ENCODE measurements at places on chromosomes 7 and 10.

- DNase-seq, result peak; percentile 36
These were observed 766 bp downstream of the BAMBI start for GRCh38 chr10:28677888-28678686.

DNA sequence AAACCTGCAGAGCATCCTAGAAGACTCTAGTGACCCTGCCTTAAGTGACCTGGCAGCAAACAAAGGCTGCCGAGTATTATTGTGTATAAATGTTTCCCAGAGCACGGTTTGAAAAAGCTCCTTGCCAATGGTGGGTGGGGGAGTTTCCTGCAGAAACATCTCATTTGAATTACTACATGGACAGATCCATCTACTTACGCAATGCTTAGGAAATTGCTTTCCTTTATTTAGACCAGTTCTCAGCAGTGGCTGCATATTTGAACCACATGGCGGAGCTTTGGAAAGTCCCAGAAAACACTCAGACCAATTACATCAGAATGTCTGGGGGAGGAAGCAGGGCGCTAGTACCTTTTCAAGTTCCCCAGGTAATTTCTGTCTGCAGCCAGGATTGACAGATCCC is 560.9 kb downstream of the SDK1 start:
- DNase-seq, result no peak

- no peak for DNase-seq
These were observed 141.9 kb upstream of the RHEB start for GRCh38 chr7:151661587-151661986.

- DNase-seq, result no peak
These were observed 22.7 kb downstream of the GET4 start for GRCh38 chr7:898855-899681.

DNA sequence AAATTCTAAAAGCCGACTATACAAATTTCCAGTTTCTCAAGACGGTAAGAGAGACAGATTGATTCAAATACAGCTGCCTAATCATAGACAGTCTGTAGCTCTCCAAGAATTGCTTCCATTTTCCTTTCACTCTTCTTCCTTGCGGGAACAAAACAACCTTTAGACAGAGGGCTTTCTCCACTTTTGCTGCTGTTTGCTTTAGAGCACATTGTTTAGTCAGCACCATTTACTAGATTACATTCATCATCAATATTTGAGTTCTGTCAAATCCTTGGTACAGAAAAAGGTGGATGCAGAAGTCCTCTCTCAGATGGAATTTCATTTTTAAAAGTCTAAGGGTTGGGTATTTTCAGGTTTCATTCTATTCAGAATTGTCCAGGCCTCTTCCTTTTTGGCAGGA is 137.4 kb downstream of the CHRM2 start:
- no peak for DNase-seq

GRCh38 chr7:129923709-129924108 is 29.1 kb downstream of the UBE2H start:
- DNase-seq, result no peak

DNA sequence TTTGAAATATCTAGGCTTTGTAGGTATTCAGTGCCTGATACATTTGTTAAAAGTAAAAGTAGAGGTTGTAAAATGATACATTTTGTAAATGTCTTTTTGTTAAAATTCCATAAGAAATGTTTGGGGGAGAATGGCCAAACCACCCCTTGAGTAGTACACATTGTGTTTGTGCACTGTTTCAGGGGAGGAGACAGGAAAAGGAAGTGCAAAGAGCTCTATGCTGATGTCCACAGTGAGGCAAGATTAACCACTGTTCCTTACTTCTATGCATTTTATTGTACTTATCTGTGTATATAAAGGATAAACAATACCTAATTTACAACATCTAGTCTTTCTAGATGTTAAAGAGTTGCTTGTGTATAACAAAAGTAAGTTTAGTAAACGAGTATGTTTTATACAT is 7.4 kb upstream of the CYCS start:
- DNase-seq, result no peak

GRCh38 chr7:64965594-64965993 is 25.2 kb downstream of the ZNF117 start:
- no peak for DNase-seq

DNA sequence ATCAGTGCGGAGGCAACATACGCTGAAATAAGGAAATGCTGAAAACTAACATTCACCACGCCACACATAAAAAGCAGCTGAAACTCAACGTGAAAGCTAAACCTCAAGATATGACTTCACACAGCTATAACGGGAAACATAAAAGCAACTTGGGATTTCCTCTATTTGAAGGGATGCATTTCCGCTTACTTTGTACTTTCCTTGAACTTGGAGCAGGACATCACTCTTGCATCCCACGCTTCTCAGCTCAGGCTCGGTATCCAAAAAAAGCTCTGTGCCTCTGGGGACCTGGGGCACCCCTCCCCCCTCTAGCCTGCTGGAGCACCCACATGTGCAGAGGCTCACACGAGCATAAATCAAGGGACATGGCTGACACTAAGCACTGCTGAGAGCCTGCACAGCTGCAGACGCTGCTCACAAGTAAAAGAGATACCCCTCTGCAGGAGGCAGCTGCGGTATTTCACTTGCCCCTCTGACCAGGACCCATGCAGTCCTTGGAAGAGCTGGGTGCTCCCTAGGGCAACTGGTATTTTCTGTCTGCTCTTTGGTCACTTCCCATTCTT is 34.2 kb downstream of the PARD3 start:
- DNase-seq, result peak; percentile 8

- peak; percentile 33 for DNase-seq
These were observed 97.7 kb downstream of the BTRC start for GRCh38 chr10:101451667-101452069.

DNA sequence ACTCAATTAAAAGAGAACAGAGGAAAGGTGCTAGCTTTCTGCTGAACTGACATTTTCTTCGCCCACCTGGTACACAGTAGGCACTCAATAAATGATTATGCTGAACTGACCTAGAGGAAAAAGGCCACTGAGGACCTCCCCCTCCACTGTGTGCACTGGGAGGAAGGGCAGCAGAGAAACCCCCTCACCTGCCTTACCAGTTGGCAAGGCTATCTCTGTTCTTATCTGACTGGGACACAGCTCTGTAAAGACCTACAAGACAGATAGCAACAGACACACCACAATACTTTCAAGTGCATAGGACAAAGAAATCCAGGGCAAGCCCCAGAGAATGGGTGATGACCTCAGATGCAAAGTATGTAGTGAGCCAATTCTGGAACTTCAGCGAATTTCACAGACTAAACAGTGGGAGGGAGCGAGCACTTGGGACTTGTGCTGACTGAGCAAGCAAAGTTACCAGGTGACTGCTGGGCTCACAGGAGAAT is 30.4 kb downstream of the PDLIM1 start:
- DNase-seq, result no peak

GRCh38 chr10:17850501-17850900 is 41.4 kb downstream of the MRC1 start:
- peak; percentile 29 for DNase-seq

GRCh38 chr7:47069385-47070076 is 512.4 kb downstream of the TNS3 start:
- DNase-seq, result no peak

DNA sequence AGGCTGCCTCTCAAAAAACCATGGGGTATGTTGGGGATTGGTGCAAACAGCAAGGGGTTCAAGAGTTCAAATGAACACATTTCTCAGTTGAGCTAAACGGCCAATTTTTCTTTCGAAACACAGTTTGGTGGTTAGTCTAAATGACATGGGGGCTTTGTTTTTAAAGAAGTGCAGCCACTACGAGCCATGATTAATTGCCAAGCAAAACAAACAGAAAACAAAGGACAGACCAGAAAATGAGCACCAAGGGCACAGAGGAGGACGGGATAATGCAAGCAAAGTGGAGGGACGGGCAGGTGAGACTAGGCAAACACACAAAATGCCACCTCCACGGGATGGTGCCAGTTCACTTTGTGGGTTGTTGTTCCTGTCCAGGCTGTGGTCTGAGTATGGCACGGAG is 64.5 kb upstream of the PDLIM1 start:
- DNase-seq, result peak; percentile 7

DNA sequence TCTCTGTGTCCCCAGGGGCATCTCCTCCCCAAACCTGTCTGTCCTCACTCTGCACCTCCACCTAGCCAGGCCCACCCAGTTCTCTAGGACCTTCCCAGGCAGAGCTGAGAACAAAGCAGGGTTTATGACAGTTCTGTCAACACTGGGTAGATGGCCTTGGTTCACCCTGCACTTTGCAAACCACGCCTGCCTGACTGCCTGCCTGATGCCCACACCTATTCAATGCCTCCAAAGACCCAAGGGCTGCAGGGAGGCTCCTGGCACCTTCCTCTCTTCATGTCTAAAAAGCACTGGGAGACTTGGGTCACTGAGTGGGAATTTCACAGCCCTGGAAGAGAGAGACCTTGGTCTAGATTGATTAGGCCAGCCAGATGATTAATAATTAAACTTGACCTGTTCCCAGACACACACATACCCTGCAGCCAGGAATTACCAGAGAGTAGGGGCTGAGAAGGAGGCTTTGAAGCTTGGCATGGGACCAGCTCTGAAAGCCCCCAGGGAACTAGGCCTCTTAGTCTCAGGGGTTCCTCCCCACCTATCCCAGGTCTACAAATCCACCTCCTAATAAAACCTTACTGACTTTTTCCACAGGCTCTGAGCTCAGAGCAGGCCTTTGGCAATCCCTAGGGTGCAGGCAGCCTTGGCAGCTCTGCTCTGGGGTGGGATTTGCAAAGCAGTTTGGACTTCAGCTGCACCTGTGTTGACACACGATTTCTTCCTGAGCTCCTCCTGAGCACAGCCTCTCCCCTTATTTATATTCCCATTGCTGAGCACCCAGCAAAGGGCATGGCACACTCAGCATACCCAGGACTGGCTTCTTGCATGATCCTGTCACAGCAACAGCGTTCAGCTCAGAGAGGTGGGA is 25.7 kb upstream of the PDCD4 start:
- peak; percentile 45 for DNase-seq

GRCh38 chr10:12638103-12638502 is 288.8 kb downstream of the CAMK1D start:
- DNase-seq, result peak; percentile 74

GRCh38 chr7:356087-356486 is 66.1 kb downstream of the FOXL3 start:
- DNase-seq, result no peak

DNA sequence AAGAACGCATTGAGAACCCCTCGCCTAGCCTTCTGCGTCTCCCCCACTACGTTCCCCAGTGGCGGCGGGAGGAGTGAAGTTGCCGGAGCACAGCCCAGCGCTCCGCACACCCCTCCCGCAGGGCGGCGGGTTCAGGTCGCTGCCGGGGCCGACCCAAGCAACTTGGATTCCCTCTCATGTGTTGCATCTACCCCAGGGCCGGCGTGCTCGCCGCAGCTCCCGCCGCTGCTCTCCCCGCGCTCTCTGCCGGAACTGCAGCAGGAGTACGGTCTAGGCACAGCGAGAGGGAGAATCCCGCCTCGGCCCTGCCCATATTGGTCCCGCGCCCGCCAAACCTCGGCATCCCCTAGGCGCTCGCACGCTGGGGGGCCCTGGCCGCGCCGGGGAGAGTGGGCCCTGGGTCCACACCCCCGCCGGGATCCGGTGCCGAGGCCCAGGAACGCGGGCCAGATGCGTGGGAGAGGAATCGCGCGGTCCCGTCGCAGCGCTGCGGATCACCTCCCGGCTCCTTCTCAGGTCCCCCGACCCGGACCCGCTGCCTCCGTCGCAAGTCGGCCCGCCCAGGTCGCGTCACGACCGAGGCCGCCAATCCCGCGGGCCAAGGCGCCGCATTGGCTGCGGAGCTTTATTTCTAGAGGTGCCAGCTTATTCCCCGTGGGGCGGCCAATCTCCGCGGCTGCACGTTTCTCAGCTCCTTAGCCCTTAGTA is 648 bp upstream of the TMEM243 start:
- DNase-seq, result peak; percentile 85

DNA sequence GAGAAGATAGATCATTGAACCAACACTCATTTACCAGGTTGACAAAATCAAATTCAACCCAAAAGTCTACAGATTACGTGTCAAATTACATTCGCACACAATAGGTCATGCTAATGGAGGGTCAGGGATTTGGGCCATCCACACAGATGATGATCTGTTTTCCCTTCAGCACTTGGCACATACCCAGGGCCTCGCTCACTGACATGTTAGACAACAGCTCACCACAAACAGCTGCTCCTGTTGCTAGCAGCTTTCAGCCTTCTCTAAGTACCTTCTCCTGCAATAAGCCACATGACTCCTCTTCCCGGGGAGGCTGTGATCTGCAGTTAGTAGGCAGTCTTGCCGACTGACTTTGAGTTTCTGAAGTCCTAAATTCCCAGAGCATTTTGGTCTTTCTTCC is 18.4 kb downstream of the NKX2-3 start:
- peak; percentile 87 for DNase-seq

DNA sequence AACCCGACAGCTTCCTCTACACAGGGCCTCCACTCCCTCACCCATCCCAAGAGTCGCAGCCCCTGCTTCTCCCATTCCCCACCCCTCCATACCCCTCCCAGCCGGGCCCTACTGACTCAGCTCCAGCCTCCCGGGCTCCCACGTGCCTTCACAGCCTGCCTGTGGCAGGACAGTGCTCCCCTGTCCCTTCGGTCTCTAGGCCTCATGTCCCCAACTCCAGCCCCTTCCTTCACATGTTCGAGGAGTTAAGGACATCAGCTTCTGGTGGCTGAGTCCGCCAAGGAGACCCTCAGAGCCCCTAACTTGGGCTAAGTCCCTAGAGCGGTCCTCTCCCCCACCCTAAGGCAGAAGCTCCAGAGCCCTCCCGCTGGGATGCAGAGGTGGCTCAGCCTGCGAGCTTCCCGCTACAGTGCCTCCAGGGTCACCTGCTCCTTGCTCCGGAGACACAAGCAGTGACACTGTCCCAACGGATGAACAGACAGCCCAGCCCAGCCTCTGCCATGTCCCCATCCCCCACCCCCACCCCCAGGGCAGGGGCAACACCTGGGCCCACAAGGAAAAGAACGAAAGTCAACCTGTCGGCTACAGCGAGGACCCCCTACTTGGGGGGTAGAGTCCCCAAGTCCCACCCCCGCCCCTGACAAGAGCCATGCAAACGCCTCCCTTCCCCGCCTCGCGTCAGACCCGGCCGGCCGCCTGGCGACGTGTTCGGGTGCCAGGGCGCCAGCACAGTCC is 716 bp downstream of the SMARCD3 start:
- no peak for DNase-seq

DNA sequence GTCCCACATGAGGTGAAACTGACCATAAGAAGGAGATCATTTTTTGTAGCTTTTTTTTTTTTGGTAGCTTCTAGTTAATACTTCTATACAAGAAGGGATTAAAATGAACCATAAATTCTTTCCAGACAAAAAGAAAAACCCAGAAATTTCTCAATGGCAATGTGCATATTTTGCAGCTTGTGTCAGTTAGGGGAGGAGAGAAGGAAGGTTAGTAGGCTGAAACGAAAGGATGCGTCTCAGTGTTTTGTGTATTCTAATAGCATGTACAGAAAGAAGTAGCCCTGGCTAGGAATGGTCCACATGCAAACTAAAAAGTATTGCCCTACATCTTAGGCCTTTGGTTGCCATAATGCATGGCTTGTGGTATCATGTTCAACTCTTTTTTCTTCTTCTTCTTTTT is 90.6 kb downstream of the CACNB2 start:
- no peak for DNase-seq

GRCh38 chr10:11140963-11141362 is 123.3 kb downstream of the CELF2 start:
- DNase-seq, result no peak

GRCh38 chr10:55398497-55398882 is 597.5 kb upstream of the PCDH15 start:
- DNase-seq, result peak; percentile 9

GRCh38 chr7:98641646-98642500 is 24.8 kb downstream of the NPTX2 start:
- peak; percentile 50 for DNase-seq

GRCh38 chr10:20698837-20699236 is 198.3 kb downstream of the NEBL start:
- DNase-seq, result no peak

Data from NCI-H1092 treated with DMSO at 0.1 percent for 48 hours (cell line).